Activated T-helper 17 cell treated with anti-CD3 and anti-CD28 coated beads, Interleukin-2, amount 50 U/mL, for 72 hours (primary cell): ENCODE measurements at places on chromosomes 1 and 21. TPM values are rescaled to one million over a fixed set of nuclear protein-coding genes. Genes with fewer than 3 reads are reported as not detected.

DNA sequence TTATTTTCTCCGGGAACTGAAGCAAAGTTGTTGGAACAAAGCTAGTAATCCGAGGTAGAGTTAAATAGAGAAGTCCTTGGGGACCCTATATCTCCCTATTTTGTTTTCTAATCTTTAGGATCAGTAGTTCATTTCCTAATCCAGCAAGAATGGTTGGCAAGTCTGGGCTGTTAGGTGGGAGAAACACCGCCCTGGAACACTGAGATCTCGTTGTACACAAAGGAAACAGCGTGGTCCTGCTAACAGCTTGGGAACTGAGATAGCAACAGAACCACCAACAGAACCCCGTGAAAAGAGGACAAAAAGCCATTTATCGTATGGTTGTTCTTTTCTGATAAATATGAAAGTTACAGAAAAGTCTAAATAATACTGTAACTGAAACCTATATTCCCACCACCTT is 121.9 kb upstream of the CDC42BPA start:
- no peak for ATAC-seq

DNA sequence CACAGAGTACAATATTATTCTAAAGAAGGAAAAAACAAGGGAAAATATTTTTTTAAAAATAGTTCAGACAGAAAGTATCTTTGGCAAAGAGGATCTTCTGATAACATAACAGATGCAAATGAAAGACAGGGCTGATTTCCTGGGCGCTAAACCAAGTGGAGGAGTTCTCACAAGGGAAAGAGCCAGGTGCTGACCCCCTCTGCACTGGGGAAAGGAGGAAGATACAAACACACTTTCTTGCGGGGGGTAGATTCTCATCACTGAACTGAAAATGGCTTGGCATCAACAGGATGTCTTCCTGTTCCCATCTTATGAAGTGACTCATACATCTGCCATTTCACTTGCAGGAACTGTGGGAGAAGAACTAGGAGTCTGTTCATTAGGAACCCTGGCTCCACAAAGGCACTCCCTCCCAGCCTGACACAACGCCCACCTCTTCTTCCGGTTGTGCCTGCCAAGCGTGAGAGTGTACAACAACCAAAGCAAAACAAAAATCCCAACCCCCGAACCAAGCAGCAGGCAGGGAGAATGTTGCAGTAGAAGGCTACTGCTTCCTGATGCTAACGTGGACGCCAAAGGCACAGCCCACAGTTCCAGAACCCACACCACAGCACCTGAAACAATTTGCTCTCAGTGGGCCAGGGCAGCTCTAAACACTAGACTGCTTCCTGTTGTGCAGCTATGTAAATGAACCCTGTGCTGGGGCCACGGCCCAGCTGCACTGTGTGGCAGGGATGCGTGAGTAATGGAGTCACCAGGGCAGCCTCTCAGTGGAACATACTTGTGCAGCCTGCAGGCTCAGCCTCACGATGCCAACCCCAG is 51.0 kb downstream of the GADD45A start:
- ATAC-seq, result peak; percentile 100

Gene CYP4X1
- total RNA-seq, result not detected

DNA sequence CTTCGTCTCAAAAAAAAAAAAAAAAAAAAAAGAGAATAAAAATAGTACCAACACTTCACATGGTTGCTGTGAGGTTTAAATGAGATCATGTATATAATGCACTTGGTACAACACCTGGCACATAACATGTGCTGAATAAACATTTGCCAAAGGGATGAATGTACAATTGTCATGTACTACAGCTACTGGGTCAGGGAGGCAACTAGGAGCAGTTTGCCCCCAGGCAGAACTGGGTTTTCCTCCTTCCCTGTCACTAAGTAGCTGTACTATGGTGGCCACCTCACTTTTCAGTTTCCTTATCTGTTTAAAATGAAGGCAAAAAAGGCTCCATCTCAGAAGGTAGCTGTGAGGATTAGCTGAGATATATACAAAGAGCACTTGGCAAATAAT is 11.5 kb downstream of the AK2 start:
- ATAC-seq, result no peak
